AG04449 (cell line): ENCODE measurements at places on chromosomes 12 and 14.
A peak's percentile ranks its signal among the peaks of the same experiment; 100 is the strongest.

GRCh38 chr14:64187331-64187730 lies 106.8 kb downstream of the ESR2 start:
- DNase-seq = no peak

DNA sequence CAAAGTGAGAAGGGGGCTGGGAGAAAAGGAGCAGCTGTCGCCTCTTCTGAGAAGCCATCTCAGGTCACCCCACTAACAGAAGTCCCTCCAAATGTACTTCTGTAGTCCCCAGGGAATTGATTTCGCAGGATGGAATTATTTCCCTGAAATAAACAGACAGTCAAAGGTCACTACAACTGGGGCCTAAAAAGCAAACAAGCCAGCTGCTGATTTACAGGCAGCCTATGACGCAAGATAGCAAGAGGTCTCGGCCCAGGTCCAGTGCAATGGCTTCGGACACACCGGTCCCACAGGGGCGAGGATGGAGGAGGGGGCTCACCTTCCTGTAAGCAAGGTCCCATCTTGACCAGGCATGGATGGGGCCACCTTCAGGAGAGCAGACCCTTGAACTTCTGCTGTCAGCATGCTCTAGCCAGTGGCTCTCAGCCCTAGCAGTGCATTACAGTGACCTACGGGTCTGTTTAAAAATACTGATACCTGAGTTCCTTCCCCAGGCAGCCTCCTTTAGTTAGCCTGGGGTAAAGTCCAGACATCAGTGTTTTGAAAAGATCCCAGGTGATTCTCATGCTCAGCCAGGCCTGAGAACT lies 18.1 kb downstream of the NUAK1 start:
- no peak for DNase-seq

GRCh38 chr12:104852896-104853295 lies 105.2 kb downstream of the SLC41A2 start:
- no peak for DNase-seq

GRCh38 chr14:101049511-101049910 lies 146.0 kb upstream of the RTL1 start:
- DNase-seq = no peak

GRCh38 chr14:71538938-71539649 lies 393.1 kb upstream of the RGS6 start:
- no peak for DNase-seq

GRCh38 chr12:7092986-7093460 lies 778 bp upstream of the C1R start:
- no peak for DNase-seq

DNA sequence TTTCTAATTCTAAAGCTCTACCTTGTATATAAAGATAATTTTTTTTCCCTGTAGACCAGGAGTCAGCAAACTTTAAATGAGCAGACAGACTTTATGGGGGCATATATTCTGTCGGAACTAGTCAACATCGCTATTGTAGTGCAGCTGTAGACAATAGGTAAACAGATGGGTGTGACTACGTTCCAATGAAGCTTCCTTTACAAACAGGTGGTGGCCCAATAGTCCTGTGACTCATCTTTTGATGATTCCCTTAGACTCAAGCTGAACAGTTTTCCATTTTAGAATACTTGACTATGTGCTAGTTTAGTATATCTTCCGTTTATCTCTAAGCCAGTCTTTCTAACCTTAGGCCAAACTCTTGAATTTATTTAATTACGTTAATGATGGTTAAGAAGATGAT lies 16.3 kb downstream of the MUCL1 start:
- no peak for DNase-seq

DNA sequence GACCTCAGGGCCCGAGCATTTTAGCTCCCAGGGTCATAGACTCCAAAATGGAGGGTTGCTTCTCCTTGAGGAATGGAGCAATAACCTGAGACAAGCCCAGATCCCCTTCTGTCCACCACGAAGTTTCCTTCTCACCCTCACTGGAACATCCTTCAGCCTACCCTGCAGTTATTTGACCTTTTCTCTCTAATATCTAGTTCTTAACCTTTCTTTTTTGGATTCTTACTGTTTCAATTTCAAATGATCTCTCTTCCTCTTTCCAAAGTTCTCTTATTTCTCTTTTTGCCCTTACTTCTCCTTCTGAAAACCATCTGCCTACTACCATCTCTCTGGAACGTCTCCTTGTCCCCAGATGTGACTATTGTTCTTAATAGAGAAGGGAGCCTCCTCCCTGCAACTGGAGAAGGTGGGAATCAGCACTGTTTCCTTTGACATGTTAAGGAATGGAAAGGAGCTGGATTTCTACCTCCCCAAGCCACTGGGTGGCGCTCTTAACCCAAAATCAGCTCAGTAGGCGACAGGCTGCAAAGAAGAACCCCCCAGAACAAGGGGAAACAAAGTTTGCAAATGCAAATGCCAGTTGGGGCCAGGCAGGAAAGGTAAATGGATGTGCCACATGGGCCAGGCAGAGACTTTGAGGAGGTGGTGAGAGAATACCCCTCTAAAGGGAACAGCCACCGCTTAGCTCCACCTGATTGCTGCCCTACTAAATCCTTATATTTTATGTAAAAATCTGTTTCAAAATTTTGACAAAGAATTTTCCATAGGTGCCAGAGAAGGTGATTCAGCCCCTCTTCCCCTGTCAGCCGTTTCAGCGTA lies 22.4 kb upstream of the PDE1B start:
- DNase-seq = no peak

DNA sequence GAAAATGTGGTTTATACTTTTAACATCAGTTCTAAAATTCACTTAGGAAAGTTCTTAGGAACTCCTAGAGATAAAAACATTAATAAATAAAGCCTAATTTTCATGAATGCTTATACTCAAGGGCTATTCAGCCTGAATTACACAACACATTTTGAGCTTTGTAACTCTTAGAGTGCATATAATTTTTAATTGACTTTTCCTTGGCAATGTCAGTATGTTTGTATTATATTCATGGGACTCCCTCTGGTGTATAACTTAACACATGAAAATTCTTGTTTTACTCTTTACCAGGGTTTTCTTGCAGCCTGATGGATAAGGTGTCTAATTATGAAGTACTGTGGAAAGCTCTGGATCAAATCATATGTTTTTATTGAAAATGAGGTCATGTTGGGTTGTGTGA lies 150.6 kb upstream of the HMGA2 start:
- DNase-seq = no peak

GRCh38 chr12:50050410-50051098 lies 6.8 kb upstream of the ASIC1 start:
- no peak for DNase-seq

GRCh38 chr14:75079521-75079920 lies 10.1 kb downstream of the ZC2HC1C start:
- DNase-seq = no peak

DNA sequence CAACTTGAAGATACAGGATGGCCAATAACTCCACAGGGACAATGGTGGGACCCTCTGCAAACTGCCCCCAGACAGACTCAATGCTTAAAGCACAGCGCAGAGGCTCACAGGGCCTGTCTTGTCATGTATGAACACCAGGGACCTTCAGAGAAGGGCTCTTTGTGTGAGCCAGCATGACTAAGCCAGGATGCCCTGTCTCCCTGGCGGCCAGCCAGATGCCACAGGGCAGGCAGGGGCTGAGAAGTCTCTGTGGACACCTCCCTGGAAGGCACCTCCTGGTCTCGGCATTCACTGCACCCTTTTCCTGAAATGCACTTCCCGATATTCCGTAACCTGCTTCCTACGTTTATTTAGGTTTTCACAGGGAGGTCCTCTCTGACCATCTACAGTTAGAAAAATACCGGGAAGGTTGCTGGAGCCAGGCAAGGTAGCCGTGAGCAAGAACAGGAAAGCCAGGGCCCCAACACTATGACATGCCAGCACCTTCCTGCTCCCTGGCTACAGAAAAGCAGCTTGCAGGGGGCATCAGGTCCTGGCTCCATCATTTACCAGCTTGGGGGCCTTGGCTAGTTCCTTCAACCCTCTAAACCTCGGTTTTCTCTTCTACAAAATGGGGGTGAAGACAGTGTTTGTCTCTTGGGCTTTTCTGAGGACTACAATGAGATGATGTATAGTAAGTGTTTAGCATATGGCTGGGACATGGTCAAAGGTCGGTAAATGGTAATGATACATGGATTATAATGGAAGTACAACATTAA lies 65.0 kb downstream of the PITPNM2 start:
- DNase-seq = no peak

DNA sequence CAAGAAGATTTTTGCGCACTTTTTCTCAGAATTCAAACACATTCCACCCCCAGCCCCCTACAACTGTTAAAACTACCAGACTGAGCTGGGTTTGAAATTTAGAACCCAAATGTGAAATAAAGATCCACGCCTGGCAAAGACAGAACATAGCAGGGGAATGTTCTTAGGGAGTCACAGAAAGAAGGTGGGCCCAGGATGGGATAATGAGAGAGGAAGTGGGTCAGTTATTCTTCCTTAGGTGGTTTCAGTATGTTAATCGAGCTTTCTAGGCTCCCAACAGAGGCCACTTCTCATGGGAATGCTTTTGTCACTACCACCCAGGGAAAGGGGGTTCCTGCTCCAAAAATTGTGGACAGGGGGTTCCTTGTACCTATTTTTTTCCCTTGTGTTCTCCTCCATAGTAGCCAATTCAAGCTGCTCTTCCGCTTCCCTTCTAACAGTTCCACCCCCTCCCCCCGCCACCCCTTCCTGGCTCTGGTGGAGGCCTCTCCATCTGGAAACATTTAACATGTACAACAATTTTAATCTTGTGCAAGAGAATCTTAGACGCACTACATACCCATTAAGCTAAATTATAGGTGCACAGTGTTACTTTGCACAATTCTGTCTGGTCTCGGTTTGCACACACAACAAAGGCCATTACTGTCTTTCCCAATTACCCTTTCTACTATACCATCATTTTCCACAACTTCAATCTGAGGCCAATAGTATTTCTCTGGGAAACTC lies 218.1 kb downstream of the MON2 start:
- no peak for DNase-seq

DNA sequence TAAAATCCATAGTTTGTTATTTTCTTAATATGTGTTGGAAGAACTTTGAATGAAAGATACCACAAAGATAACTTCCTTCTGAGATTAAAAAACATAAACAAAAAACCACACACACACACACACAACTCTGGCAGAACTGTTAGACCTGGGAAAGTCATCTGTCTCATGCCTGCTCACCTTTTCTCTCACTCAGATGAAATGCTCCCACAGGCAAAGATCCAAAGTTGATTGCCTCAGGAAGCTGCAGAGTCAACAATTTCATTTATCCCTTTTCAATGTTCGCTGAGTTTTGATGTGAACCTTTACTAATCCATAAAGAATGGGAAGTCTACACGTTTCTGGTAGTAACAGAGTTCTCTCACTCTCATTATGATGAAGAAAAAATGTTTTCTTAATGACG lies 112.0 kb downstream of the DENND5B start:
- no peak for DNase-seq

DNA sequence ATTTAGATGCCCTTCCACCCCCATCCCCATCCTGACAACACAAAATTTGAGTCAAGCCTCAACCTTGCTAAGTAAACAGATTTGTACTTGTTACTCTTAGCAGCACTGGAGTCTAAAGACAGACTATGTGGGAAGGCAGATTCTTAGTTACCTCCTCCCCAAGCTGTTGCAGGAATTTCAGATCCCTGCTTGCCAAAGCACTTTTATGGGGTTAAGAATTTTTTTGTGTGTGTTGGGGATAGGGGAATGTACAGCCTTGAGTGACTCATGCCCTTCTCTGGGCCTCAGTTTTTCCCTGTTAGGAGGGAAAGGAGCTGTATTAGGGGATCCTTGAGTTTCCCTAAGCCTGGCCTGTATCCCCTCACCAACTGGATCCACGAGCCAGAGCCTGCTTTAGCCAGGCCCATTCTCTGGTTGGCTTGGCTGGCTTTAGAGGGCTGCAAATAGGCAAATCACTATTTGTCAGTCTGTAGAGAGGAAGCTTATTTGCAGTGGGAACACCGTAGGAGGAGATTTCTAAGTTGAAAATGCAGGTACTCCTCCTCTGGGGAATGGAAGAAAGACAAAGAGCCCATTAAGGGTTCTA lies 27.7 kb upstream of the RNU6-8 start:
- DNase-seq = peak; percentile 70
